Bronchial epithelial cell (primary cell): ENCODE measurements at places on chromosomes 3 and 15. TPM values are rescaled to one million over a fixed set of nuclear protein-coding genes. Genes with fewer than 3 reads are reported as not detected.

DNA sequence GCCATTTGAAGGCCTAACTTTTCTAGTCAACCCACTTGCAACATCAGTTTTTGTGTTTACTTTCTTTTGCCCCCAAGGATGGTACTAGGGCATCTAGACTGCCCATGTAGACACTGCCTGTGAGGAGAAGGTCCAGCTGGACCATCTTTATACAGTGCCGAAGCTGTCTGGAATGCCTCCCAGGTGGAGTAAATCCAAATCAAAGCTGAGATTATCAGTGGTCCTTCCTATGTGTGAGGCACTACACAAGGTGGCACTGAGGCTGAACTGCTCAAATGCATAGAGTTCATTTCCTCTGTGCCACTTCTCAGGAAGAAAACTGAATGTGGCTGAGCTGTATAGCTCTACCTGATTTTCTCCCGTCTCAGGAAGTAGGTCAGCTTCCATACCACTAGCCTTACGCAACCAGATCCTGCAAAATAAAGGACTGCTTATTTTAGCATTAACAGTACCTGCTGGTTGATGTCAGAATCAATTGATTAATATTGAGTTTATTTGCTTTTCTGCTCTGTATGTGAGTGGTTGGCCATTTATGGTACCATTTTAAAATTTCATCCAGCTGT lies 106.1 kb downstream of the GHSR start:
- DNase-seq: no peak

BBX gene
- 49.5 and 59.7 TPM in 2 replicates for total RNA-seq

TYRO3 gene
- 3.9 and 11.4 TPM in 2 replicates for total RNA-seq

TERC gene
- total RNA-seq: 118 and 346 TPM in 2 replicates

SLC15A2 gene
- total RNA-seq: 2.6 and 2.8 TPM in 2 replicates

DNASE1L3 gene
- 2.3 TPM in 1 of 2 replicates, not detected in the other for total RNA-seq

DNA sequence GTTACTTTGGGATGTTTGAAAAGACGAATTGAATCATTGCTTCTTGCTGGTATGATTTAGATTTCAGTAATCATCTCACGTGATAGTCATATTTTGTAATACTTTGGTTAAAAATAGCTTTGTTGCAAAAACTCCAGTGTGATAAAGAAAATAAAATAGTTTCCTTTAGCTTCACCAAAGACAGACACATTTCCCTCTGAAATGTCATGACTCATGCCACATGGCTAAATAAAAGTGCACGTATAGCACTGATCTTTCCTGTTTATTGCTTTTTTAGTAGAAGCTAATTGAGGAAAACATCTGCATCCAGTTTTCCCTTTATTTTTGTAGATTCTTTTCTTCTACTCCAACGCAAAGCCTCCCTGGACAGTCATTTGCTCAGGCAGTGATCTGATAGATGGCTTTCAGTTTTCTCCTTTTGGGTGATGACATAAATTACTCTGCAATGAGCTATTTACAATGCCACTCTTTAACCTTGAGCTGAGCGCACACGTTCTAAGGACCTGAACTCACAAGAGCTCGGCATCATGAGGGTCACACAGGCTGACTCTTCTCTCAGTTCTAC lies 84.9 kb downstream of the ARNT2 start:
- DNase-seq: peak; percentile 37

DNA sequence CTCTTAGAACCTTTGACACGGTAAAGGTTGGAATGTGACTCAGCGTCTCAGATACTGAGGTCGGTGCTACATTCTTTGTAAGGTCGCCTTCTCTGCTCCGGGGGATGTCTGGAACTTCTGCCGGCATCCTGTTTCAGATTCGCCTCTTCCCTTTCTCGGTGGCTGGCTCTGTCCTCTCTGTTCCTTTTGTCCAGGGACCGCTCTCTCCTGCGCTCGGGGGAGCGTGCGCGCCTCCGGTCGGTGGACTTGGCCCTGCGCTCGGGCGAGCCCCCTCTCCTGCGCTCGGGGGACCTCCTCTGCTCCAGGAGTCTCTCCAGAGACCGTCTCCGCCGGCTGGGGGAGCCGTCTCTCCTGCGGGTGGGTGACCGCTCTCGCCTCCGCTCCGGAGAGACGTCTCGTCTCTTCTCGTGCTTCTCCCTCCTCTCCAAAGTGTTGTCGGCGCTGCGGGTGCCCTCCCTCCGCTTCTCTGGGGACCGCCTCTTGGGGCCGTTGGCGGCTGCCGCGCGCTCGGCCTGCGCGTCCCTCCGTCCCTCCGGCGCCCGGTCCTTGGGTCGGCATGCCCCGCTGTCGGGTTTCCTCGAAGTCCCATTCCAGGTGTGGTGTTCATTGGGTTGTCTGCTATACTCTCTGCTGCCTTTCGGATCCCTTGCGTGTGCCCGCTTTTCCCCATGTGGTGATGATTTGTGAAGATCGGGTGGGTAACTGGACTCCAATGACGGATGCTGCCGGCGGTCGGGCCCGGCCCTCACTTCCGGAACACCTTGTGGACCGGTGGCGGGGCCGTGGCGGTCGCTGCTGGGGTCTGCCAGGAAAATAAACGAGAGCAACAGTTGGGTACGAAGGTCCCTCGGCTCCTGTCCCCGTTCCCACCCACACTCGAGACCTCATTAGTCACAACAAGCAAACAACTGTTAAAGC lies 668.8 kb upstream of the ADAMTS9 start:
- no peak for DNase-seq

GRCh38 chr3:134189849-134190248 lies 60.8 kb downstream of the RYK start:
- DNase-seq: no peak

DNA sequence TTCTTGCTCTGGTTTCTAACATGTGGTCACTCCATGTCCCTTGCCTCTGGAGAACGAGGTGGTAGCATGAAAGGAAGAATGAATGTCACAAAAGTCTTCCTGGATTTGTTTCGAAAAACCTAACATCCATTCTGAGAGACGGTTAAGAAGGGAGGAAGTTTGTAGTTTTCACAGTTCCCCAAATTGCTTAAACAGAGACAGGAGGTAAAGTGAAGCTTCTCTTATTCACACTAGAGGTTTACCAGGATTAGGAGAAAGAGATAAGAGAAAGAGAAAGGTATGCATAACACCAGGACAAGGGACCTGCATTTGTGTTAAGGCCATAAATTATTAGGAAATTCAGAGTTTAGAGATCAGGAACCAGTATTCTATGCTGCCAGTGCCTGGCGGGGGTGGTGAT lies 228.1 kb downstream of the CPNE4 start:
- DNase-seq: no peak

GRCh38 chr15:52208306-52208946 lies 17.2 kb upstream of the GNB5 start:
- DNase-seq: peak; percentile 62
